Stimulated activated CD4-positive, alpha-beta T cell treated with anti-CD3 and anti-CD28 coated beads, Interleukin-4, amount 100 ng/mL, for 1 hour (primary cell): ENCODE measurements at places on chromosomes 13 and 19.

- no peak for DNase-seq
These were observed 207.0 kb downstream of the SHISA2 start for GRCh38 chr13:25844559-25845434.

DNA sequence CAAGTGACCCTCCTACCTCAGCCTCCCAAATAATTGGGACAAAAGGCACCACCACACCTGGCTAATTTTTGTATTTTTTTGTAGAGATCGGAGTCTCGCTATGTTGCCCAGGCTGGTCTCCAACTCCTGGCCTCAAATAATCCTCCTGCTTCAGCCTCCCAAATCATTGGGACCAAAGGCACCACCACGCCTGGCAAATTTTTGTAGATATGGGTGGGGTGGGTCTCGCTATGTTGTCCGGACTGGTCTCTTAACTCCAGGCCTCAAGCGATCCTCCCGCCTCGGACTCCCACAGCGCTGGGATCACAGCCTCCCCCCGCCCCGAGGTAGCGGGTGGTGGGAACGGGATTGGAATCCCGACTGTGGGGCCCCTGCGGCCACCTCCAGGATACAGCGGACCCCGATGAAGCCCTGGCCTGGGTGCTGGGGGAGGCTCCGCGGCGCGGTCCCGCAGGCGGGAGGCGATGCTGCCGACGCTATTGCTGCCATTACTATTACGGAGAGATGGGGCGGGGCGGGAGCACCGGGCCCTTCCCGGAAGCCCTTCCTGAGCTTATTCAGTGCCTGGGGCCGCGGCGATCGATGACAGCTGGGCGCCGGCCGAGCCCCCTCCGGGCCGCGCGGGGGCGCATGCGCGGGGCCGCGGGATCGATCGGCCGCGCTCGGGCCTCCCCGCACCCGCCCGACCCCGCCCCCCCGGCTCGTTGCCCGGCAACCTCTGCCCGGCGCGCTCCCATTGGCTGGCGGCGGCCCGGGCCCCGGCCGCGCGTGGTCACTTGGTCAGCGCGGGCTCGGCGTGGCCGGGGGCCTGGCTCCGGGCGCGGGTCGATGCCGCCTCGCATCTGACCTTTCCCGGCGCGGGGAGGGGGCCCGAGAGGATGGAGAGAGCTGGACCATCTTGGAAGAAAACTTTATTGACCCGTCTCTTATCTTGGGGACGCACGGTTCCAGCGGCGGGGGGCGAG lies 27.9 kb upstream of the ONECUT3 start:
- peak; percentile 45 for DNase-seq

DNA sequence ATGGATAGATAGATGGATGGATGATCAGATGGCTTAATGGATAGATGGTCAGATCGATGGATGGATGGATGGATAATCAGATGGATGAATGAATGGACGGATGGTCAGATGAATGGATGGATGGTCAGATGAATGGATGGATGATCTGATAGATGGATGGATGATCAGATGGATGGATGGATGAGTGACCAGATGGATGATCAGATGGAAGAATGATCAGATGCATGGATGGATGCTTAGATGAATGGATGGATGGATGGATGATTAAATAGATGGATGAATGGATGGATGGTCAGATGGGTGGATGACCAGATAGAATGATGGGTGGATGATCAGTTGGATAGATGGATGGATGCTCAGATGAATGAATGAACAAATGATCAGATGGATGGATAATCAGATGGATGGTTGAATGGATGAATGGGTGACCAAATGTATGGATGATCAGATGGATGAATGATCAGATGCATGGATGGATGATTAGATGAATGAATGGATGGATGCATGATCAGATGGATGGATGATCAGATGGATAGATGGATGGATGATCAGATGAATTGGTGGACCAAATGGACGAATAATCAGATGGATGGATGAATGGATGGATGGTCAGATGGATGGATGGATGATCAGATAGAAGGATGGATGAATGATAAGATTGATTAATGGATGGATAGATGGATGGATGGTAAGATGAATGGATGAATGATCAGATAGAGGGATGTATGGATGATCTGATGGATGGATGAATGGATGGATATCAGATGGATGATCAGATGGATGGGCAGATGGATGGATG lies 205.1 kb downstream of the TEX29 start:
- DNase-seq: no peak

DNA sequence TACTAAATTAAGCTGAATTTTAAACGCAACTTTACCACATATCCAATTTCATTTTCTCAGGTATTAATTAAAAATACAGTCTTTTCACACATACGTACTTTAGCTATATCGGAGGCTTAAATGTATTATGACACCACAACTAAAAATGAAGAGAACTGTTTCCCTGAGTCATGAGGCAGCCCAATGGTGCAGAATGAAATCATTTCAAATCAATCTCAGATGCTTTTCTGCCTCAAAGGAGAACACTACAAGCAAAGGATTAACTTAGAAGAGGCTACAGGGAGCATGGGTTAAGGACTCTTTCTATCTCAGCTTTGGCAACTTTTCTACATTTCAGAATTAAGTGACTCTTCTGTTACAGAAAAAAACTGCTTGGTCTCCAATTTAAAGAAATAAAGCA lies 516.3 kb upstream of the HTR2A start:
- no peak for DNase-seq

- no peak for DNase-seq
These were observed 1215.7 kb upstream of the SLC10A2 start for GRCh38 chr13:104281910-104282309.

GRCh38 chr19:31532034-31532433 lies 182.8 kb upstream of the TSHZ3 start:
- DNase-seq: no peak

- no peak for DNase-seq
These were observed 27.0 kb downstream of the TNFSF11 start for GRCh38 chr13:42600943-42601342.

DNA sequence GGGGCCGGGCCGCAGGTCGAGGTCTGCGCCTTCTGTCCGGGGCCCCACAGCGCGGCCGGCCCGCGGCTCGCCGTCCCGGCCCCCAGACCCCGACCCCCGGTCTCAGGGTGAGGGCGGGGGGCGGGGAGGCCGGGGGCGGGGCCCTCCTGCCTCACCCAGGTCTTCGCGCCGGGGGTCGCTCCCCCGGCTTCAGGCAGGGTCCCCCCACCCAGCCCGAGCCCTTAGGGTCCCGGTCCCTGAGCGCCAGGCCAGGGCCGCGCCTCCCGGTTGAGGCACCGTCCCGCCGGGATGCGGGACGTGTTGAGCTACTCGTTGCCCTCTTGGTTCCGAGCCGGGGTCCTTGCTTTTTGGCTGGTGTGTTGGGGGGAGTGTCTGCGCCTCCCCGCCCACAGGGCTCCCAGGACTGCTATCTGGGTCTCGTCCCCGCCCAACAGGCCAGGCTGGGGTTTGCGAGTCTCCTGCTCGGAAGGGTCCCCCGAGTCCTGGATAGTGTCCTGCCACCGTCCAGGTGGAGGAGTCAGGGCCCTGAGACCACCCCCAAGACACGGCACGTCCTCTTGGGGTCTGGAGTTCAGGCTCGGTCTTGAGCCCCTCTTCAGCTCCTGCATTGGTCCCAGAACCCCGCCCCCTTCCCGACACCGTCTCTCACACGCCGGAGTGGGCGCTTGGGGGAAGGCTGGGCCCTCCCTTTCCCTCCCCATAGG lies 452 bp downstream of the PIAS4 start:
- DNase-seq: peak; percentile 35

- DNase-seq: no peak
These were observed 128.1 kb downstream of the TEX29 start for GRCh38 chr13:111448504-111448903.

- DNase-seq: no peak
These were observed 21.0 kb downstream of the TM9SF2 start for GRCh38 chr13:99522298-99522697.

DNA sequence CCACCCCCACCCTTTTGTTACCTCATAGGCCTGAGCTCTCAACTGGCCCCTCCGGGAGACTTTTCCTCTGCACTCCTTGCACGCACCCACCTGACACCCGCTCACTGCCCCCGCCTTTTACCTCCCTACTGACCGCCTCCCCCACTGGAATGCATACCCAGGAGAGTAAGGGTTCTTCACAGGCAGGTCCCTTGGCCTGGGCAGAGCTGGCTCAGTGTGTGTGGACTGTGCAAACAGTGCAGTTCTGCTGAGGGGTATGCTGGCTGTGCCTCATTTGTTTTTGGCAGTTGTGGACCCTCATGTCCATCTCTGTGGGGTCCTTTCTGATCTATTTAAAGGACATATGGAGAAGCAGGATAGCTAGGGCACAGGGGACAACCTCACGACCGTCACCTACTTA lies 5.0 kb downstream of the ZSCAN18 start:
- DNase-seq: no peak

- no peak for DNase-seq
These were observed 14.6 kb downstream of the GTPBP3 start for GRCh38 chr19:17351815-17352435.
